ENCODE measurements at places on chromosomes 6 and 20. TPM values are rescaled to one million over a fixed set of nuclear protein-coding genes. Genes with fewer than 3 reads are reported as not detected.

CLVS2 gene
- 0.73 TPM for total RNA-seq

MTFR2 gene
- 8.5 TPM for total RNA-seq

EBF4 gene
- total RNA-seq: 1.6 TPM

DEFB119 gene
- not detected for total RNA-seq

VARS1 gene
- 162 TPM for total RNA-seq

PAX1 gene
- not detected for total RNA-seq

OR12D3 gene
- not detected for total RNA-seq

PSMA7 gene
- 361 TPM for total RNA-seq

THBS2 gene
- total RNA-seq: 22.5 TPM

DYNLT2 gene
- 1.6 TPM for total RNA-seq

DNA sequence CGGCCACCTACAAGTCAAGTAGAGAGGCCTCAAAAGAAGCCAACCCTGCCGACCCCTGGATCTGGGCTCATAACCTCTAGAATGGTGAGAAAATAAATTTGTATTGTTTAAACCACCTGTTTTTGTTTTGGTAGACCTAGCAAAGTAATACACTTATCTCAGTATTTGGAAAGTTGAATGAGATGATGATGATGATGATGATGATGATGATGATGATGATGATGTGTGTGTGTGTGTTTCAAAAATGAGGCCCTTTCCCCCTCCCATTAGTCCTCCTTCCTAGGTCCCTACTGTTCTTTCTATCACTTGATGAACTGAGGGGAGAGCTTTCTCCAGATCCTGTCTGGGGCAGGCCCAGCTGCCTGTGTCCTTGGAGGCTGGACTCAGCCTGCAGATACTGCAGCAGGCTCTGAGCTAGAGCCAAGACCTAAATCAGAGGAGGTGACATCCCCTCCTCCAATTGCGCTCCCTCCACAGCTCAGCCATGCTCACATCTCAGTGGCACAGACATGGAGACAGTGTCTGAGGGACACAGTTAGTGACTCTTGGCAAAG is 120.1 kb downstream of the LRFN2 start:
- DNase-seq: no peak

- no peak for DNase-seq
Observed at GRCh38 chr6:169316651-169317050, 63.0 kb upstream of the THBS2 start.

DNA sequence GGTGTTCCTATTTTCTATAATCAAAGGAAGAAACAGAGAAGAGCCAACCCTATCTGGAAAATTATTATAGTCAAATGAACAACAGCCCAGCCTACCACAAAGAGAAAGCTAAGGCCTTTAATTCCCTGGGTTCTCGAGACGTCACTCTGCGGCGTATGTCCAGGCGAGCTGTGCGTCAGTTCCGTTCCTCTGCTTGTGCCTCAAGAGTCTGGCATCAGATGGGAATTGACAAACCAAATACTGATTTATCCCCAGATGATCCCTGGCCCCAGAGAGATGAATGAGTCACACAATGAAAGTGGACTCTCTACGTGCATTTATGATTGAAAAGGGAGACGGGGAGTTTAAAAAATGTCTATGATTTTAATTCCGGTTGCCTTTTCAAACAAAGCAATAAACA is 151.6 kb upstream of the PDE10A start:
- DNase-seq: no peak

- no peak for DNase-seq
Observed at GRCh38 chr6:83574783-83575182, 62.4 kb downstream of the PRSS35 start.

GRCh38 chr6:1435806-1436205 is 46.4 kb downstream of the FOXF2 start:
- DNase-seq: no peak

- DNase-seq: no peak
Observed at GRCh38 chr20:44104798-44105517, 82.0 kb downstream of the JPH2 start.

DNA sequence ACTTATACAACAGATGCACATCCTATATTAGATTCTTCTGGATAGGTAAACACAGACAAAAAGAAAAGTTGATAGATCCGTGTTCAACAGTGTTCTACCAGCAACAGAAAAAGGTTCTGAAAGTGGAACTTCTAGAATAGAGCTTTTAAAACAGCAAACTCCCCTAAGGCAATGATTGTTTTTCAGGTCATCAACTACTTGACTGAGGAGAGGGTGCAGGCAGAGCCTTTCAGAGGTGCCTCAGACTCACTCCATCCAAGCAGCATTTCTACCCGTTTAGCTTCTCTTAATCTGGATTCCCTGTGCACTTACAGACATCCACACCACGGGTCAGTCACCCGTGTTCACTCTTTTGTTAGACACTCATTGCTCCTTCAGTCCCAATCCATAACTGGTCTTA is 28.9 kb downstream of the FYN start:
- no peak for DNase-seq

DNA sequence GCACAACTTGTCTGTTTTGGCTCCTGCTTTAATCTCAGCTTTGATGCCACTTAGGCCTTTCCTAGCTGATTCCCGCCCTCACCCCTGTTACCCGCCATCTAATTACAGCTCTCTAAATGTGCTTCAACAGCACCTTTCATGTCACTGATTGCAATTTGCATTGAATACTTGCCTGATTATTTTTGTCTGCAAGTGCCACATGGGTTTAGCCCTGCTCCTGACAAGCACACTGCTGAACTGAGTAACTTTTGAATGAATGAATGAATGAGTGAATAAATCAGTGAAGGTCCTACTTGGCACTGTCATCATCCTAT is 591 bp upstream of the DCBLD1 start:
- DNase-seq: no peak

DNA sequence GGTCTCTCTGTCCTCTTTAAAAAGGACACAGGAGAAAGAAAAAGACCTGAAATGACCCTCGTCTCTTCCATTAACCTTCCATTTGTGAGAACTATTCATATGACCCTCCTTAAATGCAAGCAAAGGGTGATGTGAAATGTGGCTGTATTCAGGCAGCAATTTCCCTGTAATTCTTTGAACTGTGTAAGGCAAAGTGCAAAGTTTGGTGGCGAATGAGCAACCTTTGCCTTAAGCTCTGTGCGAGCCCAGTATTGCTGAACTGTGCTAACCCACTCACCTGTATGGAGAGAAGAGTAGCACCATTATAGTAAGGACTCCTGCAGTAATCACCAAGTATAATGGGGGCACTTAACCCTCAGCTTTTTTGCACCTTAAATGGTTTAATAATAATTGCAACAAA is 223.4 kb downstream of the PLCB1 start:
- DNase-seq: no peak

GRCh38 chr6:85453052-85453451 is 3.2 kb downstream of the NT5E start:
- DNase-seq: no peak

DNA sequence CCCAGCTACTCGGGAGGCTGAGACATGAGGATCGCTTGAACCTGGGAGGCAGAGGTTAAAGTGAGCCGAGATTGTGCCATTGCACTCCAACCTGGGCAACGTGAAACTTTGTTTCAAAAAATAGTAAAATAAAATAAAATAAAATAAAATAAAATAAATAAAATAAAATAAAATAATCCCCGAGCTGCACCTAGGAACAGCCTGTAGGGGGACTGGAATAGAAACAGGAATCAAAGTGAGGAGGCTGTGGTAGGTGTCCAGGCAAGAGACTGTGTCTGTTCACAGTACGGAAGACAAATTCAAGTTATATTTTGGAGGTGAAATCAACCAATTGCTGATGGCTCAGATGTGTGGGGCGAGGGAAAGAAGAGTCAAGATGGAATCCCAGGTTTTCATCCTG is 86.2 kb downstream of the KCNB1 start:
- DNase-seq: no peak

DNA sequence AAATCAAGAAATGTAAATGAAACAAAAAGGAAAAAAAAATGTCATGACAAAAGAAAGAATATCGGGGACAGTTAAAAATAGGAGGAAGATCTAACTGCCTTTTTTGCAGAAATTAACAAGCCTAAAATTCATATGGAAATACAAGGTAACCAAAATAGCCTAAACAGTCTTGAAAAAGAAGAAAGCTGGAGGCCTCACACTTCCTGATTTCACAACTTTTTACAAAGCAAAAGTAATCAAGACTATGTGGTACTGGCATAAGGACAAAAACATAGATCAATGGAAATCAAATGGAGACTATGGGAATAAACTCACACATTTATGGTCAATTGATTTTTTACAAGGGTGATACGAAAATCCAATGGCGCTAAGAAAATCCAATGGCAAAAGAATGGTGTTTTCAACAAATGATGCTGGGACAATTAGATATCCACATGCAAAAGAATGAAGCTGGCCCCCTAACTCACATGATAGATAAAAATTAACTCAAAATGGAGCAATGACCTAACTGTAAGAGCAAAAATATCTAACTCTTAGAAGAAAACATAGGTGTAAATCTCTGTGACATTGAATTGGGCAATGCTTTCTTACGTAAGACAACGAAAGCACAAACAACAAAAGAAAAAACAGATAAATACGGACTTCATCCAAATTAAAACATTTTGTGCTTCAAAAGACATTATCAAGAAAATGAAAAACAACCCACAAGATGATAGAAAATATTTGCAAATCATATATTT is 24.5 kb downstream of the MAP3K5 start:
- no peak for DNase-seq

- no peak for DNase-seq
Observed at GRCh38 chr6:156437121-156437879, 339.9 kb upstream of the ARID1B start.

DNA sequence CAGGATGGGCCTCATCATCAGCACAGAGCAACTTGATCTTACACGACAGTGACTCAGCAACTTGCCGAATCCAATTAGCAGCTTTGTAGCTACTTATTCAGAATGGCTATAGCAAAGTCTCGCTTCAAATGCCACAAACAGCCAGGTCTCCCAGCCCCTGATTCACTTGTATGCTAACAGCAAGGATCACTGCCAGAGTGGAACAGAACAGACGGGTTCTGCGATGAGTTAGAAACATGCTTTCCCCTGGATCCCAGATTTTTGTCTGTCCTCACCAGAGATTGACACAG is 254.4 kb downstream of the NRN1 start:
- DNase-seq: peak; percentile 19

GRCh38 chr20:49270177-49270576 is 7.7 kb downstream of the ZNFX1 start:
- no peak for DNase-seq

GRCh38 chr20:31496761-31497295 is 17.4 kb upstream of the HM13 start:
- no peak for DNase-seq

DNA sequence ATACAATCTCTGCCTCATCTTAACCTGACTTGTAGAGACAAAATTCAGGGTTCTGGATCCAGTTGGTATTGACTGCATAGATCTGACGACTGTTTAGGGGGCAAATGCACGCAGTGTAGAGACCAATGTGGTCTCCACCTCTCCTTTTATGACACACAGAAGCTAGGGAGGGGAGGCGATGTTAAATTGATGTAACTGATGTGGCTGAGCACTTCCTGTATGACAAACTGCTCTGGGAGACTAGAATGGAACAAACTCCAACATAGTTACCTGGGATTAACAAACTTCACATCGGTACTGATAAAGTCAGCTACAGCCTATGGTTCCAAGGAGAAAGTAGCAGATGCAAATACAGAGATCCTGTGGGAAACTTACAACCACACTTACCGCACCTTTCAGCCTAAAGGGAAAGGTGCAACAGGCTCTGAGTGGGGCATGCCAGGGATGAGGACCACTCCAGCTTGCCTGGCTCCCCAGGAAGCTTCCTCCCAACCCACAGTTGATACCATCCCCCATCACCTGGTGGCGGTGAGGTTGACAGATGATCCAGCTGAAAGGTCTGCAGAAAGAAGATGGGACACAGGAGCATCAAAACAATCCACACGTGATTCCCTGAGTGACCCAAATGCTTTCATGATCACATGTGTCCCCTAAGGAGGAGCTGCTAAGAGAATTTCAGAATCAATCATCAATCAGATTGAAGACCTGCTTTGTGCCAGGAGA is 60.6 kb upstream of the MRPS10 start:
- DNase-seq: no peak

DNA sequence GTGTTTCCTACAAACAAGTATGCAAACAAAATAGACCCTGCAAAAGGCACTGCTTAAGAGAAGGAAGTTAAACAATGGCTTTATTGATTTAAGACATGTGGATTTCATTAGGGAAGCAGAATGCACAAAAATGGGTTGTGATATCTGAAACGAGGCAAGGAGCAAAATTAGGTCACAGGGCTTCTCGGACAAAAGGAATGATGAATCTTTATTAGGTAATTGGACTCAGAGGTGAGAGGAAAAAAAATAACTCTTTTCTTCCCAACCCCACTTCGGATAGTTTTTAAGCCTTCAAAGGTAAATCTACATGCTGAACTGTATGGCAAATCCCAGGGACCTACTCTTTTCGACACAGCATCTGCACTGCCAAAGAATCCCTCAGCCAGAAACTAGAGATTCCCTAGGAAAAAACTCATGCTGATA is 183.0 kb upstream of the TAB2 start:
- DNase-seq: no peak

GRCh38 chr6:30542915-30543314 is 13.4 kb downstream of the GNL1 start:
- DNase-seq: no peak

DNA sequence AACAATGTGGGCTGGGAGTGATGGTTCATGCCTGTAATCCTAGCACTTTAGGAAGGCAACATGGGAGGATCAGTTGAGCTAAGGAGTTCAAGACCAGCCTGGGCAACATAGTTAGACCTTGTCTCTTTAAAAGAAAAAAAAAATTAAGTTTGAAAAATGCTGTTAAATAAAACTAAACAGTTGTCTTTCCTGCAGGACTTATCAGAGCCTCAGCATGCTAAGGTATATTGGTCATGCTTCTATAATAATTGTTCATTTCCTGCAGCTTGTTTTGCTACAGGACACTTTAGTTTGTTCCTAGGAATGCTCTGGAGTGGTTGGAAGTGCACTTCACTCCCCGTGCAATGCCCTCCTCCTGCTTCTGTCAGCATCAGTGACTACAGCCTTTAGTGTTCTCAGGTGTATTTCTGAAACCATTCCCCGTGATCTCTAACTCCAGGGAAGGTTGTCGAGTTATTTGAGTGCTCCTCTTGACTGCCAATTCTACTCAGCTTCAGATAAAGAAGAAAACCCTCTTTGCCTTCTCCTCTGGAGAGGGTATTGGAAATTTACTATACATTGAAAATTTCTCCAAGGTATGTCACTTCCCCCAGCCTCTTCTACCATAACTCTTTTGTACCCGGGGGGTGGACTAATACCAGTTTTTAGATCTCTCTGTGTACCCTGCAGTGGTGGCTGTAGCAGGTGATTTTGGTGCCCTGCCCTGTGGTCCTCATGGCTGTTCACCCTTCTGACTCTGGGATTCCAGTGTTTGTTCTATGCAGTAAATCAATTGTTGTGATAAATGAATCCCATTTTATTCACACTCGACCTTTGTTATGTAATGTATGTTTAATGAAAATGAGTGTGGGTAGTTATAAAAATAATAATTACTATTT is 33.8 kb downstream of the NHLRC1 start:
- DNase-seq: no peak

Data from H1 (cell line).